Thyroid gland (tissue), 4 donors: ENCODE measurements at places on chromosomes 7 and 10. TPM values are rescaled to one million over a fixed set of nuclear protein-coding genes. Genes with fewer than 3 reads are reported as not detected.

SYT15 gene
- total RNA-seq: 3.9 TPM

CYP2C8 gene
- total RNA-seq: 0.40 TPM

CRYGN gene
- 16.4 TPM for total RNA-seq

AIMP2 gene
- total RNA-seq: 39.9 TPM

GJD4 gene
- total RNA-seq: not detected

FKBP6 gene
- total RNA-seq: not detected

CISD1 gene
- total RNA-seq: 28.4 TPM

HTR7 gene
- total RNA-seq: not detected

ANKRD61 gene
- total RNA-seq: not detected

CLCN1 gene
- not detected for total RNA-seq

P4HA1 gene
- total RNA-seq: 21.8 TPM

PCLO gene
- 11.8 TPM for total RNA-seq

PIP gene
- total RNA-seq: not detected
